Inflammatory macrophage treated with lipopolysaccharide for 1 hour (primary cell): ENCODE measurements at places on chromosomes 2 and 18.

- DNase-seq, result no peak
These were observed 181.5 kb downstream of the KLHL29 start for GRCh38 chr2:23566241-23567142.

- DNase-seq, result peak; percentile 10
These were observed 174.9 kb downstream of the SEPTIN10 start for GRCh38 chr2:109438773-109439389.

DNA sequence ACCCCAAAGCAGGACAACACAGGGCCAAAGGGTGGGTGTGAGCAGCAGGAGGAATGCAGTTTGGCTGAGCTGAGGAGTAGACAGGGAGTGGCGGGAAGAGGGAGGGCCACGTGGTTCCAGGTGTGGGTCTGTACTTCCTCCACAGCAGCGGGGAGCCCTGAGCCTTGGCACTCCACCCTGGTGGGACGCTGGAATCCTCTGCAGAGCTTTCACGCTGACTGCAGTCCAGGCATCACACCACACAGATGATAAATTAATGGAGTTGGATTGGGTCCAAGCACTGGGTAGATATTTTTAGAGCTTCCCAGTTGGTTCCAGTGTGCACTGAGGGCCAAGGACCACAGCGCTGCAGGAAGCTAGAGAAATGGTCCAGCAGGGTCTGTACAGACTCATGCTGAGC is 67.0 kb upstream of the TMEM200C start:
- no peak for DNase-seq

DNA sequence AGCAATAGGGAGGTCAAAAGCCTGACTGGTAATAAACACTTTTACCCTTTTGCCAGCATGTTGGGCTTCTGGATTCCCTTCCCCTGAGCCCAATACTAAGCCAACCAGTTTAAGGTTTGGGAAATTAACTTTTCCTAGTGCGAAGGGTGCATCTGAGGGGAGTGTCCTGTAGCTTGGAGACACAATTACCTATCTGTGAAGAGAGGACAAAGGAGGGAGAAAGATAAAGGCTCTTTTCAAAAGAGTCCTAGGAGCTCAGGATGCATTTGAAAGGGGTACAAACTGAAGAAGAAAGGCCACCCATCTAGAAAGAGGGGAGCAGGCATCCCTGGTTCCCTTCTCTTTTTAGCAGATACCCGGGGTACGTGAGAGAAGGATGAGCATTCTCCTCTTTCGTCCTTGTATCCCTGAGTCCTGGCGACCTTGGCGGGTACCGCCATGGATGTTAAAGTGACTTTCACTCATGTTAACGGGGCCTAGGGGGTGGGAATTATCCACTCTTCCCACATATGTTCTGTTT is 25.1 kb downstream of the C18orf54 start:
- DNase-seq, result no peak

DNA sequence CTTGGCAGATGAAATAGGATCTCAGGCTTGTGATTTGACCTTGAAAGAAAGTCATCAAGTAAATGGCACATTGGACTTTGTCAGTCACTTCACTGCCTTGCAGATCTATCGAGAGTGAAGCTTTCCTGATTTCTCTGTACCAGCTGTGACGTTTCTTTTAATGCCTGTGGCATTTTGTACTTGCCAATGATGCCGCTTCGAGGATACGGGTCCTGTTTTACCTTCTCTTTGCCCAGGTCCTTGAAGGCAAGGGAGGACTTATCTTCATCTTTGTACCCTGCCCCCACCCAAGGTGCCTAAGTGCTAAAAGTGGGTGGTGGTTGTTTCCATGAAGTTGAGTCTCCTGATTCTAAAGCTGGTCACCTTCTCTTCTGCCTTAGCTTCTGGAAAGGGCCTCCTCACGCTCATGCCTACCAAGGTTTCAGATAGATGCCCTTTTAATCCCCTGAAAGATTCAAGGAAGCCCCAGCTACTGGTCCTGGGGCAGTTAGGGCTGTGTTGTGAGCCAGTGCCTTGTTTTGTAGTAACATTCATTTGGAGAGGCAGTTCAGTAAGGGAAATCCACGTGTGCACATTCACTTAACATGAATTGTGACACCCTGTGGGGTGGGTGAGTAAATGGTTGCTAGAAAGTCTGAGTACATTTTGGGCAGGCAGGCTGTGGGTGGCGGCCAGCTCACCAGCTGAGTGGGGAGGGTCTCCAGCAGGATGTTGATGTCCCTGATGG is 6.1 kb downstream of the LBH start:
- DNase-seq, result no peak

- DNase-seq, result no peak
These were observed 23.9 kb upstream of the SPATA3 start for GRCh38 chr2:230972046-230972445.

DNA sequence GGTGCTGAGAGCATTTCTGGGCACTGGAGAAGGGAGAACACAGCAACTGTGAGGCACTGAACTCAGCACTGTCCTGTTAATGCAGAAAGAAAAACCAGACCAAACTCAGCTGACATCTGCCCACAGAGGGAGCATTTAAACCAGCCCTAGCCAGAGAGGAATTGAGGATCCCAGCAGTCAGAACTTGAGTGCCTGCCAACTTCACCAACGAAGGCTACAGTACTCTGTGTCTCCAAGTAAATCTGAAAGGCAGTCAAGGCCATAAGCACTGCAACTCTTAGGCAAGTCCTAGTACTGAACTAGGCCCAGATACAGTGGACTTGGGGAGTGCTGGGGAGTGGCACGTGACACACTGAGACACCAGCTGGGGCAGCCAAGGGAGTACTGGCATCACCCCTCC is 176.2 kb upstream of the ZC3H15 start:
- DNase-seq, result no peak

DNA sequence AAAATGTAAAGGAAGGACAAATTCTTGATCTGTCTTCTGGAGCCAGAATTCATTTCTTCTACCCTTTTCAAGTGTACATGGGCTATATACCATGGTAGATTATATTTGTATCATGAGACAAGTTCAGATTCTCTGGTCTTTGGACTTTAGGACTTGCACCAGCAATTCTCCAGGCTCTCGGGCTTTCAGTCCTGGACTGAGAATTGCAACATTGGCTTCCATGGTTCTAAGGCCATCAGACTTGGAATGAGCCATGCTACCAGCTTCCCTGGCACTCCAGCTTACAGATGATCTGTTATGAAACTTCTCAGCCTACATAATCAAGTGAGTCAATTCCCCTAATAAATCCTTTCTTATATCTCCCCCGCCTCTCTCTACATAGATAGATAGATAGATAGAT is 33.3 kb downstream of the SRD5A2 start:
- DNase-seq, result no peak

GRCh38 chr18:48191494-48191893 is 217.7 kb downstream of the ZBTB7C start:
- no peak for DNase-seq

DNA sequence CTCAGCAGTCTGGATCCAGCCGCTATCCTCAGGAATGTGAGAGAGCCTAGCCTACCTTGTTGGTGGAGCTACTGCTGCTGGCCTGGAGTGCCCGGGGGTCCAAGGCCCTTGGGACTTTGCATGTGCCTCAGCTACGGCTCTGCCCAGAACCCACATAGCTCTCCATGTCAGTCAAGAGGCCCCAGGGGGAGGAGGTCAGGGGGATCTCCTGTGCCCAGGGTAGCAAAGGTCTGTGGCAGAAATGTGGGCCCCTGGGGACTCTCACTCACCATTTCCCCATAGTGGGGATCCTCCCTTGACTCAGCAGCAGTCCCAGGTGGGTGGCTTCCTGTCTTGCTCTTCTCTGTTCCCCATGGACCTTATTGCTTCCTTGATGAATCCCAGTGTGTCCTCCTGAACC is 342.7 kb upstream of the CHAC2 start:
- no peak for DNase-seq

- peak; percentile 44 for DNase-seq
These were observed 74.6 kb downstream of the COL5A2 start for GRCh38 chr2:189104934-189105333.

GRCh38 chr2:240601831-240602160 is 15.3 kb downstream of the CAPN10 start:
- DNase-seq, result no peak

DNA sequence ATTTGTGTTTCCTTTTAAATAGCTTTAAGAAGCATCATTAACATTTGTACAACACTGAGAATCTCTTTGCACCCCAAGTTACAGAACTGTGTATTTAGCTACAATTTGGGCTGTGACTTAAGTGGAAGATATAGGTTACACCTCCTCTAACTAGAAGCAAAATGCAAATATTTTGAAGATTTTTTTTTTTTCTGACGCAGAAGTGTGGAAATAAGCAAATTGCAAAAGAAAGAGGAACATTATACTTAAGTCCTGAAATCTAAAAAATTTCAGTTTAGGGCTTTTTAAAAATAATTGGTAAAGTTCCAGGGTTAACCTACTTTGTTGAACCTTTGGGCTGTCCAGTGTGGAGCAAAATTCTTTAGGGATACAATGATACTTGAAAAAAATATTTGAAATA is 41.4 kb upstream of the RBMS1 start:
- DNase-seq, result peak; percentile 89

- no peak for DNase-seq
These were observed 124.5 kb downstream of the SMAD7 start for GRCh38 chr18:48826271-48826670.

DNA sequence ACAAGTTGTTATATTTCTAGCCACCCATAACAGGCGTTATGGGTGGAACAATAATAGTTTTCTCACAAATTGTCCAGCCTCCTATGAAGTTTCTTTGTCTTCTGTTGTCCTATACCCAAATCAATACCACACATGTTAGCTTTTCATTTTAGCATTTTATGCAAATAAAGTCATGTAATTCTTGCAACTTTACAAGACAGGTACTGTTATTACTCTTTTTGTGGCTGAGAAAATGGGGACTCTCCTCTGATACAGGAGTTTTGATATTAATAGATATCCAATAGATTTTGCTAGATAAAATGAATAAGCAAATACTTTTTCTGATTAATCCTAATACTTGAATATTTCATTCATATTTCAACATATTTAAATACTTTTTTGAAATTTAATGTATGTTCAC is 151.0 kb downstream of the PMAIP1 start:
- DNase-seq, result no peak

DNA sequence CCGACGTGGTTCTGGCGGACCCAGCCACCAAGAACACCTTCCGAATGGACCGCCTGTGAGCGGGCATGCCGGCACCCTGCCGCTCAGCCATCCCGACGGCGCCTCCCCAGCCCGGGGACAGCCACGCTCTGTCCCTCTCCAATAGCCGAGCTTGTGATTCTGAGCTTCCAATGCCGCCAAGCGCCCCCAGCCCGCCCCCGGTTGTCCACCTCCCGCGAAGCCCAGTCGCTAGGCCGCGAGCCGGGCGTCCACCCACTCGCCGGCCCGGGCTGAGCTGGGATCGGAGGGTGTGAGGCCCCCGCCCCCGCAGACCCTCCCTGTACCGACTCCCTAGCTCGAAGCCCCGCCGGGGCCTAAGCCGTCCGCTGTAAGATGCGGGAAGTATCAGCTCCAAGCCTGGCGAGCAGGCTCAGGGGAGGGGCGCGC is 1195.1 kb upstream of the CHAC2 start:
- DNase-seq, result no peak

- DNase-seq, result no peak
These were observed 243.5 kb downstream of the CDH7 start for GRCh38 chr18:65994302-65994701.

- DNase-seq, result peak; percentile 46
These were observed 38.3 kb downstream of the OXER1 start for GRCh38 chr2:42725657-42726056.

- no peak for DNase-seq
These were observed 14.2 kb downstream of the GPATCH11 start for GRCh38 chr2:37098416-37099118.

- DNase-seq, result no peak
These were observed 100.7 kb downstream of the ARHGAP15 start for GRCh38 chr2:143229952-143230351.

DNA sequence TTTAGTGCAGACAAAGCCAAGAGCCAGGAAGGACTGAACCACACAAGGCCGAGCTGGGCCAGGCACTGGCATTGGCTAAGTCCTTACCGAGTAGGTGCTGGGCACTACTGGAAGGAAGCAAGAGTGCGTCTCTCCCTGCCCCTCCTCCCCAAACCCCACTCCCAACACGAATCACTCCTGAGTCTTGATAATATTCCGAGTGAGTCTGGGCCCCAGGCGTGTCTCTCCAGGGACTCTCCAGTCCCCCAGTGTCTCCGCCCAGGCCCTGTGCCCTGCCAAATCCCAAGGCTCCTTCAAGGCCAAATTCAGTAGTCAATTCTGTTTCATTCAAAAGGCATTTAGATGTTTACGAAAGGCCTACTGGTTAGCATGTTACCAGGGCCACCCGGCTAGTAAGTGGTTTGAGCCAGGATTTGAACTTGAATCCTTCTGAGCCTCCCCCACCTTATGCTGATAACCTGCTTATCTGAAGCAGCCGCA is 82.8 kb downstream of the GLI2 start:
- no peak for DNase-seq

GRCh38 chr2:111072220-111072871 is 48.4 kb upstream of the BCL2L11 start:
- no peak for DNase-seq

DNA sequence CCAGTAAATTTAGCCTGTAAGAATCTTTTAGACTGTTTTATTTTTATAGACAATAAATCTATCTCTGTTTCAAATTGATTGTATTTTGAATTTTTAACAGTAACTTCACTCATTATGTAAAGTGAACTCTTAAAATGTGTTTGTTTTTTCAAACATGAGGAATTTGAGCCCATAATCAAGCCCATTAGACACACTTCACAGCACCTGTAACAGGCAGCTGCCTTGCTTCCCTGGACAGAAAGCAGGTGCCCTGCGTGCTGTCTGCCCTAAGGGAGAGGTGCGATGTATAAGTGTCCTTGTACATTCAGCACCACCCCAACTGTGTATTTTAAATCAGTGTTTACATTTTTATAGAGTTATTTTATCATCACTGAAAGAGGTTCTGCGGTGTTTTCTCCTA is 186.5 kb upstream of the TPO start:
- DNase-seq, result no peak

DNA sequence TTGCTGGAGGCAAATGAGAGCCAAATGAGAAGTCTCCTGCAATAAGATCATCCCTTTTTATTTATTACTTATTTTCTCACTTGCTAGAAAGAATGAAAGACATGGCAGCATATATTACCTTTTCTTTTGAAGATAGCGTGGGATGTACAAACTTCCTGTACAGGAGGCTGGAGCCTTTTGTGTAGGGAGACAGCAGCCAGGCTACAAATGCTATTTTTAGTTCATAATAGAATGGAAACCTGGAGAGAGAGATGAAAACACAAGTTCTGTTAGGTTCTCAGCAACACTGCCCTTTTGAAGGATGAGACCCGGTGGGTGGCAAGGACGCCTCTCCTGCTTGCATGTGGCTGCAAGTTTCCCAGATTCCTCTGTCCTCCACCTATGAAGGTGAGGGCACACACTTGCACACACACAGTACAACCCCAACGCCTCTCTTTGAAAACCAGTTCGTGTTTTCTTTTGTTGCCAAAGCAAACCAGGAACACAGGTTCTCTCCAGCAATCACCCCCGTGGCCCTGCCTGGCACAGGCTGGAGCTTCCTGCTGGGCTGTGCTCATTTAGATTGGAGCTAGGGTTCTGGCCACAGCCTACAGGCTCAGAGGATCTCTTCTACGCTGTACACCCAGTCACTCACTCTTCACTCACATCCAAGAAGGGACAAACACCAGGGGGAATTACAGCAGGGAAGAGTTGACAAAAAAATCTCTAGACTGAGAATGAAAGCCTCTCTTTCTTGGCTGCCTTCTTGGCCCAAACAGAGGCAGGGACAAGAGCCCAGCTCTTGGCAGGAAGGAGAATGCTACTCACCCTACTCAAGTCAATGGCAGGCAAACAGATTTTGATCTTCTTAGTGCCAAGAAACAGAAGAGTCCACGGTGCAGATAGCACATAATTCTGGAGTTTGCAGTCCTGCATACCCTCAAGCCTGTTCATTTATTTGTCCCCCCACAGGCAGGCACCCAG is 55.6 kb downstream of the MRPL35 start:
- no peak for DNase-seq
